ENCODE measurements at places on chromosomes 2 and 18.

GRCh38 chr2:211837206-211837605, 701.4 kb downstream of the ERBB4 start:
- DNase-seq = no peak

DNA sequence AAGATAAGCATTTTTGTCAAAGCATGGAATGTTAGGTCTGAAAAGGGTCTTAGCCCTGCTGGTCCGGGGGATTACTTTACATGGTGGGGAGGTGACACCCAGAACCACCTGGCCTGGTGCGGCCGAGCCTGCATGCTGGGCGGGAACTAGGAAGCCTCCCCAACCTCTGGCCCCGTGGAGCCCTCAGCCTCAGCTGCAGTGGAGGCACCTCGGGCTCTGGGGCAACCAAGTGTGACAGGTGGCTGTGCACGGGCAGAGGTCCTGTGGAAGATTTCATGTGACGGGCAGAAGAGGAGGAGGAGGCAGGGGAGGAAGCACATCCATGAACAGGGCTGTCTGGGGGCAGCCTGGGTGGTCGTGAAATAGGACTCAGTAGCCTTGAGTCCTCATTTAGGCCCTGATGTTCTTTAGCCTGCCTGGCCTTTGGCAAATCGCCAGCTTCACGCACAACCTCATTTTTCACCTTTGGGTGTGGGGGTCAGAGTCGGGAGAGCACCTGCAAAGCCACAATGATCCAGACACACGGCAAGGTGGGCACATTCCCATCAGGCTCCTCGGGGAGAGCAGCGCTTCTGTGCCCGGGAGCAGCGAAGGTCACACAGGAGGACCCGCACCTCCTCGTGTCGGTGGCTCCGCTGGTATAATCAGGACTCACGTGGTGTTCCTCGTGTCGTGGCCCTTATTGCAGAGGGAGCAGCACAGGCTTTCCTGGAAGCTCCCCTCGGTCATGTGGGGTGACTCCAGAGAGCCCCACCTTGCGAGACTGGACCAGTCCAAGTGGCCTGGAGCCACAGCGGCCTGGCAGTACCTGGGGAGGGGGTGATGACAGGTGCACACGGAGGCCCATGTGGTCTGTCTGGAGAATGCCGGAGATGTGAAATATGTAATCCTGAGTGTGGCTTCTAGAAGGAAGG, 13.9 kb downstream of the CNDP2 start:
- DNase-seq = no peak

DNA sequence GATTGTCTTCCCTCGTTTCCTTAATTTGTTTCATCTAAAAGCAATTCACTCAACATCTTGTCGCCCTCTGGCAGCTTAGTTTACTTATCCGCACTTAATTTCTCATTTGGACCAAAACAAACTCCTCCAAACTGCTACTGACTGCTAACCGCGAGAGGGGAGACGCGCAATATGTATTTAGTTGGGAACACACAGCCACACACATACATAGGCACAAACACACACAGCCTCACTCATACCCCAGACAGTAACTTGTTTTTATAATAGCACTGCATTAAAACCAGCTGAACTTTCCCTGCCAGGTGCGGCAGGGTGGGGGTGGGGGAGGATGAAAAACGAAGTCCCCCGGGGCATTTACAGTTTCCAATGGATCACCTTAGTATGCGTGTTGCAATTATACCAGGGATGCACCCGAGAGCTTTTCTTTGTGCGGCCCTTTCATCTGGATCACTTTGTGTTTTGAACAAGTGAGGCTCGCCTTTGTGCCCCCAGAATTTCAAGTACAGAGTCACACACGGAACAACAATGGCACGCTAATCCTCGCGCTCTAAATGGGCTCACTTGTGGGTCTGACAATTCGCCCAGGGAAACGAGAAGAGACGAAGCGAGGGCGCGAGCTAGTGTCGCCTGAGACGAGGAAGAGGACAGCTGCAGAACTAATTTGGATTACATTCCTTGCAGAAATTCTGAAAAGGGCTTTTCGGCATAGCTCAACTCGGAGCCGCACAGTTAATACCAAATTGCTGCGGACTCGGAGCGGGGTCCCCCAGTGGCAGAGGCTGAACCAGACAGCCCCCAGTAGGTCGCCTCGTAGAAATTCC, 2.4 kb downstream of the ERBB4 start:
- no peak for DNase-seq

GRCh38 chr2:162070228-162070936, 3.6 kb downstream of the DPP4 start:
- DNase-seq = no peak

DNA sequence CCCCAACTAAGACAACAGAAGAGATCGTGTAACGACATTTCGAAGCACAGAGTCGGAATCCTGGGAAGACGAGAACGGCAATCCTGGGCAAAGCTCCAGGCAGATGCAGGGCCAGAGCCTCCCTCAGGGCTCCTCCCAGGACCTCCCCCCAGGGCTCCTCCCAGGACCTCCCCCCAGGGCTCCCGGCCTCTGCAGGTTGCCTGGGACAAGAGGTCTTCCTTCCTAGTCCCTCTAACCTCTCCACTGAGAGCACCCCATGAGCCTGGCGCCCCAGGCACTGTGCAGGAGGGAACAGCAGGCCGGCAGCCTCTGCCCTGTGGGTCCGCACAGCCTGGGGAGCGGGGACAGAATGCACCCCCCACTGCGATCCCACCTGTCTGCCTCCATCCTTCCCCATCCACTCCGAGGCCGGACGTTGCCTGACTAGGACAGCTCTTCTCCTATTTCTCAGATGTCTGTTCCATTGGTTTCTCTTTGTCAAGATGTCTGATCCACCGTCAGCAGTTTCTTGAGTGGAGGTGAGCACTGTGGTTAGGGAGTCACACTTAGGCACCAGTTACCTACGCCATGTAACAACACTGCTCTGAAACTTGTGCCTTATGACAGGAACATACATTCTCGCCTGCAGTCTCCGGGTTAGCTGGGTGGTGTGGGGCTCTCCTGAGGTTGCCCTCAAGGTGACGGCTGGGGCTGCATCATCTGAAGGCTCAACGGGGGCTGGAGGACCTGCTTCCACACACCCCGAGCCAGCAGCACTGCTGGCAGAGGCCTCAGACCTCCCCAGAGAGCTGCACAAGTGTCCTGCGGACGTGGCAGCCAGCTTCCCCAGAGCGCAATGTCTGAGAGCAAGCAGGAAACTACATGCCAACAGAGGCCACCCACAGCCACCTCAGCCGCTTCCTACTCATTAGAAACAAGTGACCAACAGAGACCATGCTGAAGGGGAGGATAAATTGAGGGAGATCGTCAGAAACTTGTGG, 28.9 kb downstream of the ADI1 start:
- no peak for DNase-seq

- DNase-seq = no peak
Observed at GRCh38 chr2:236968880-236969534, 116.7 kb upstream of the COPS8 start.

GRCh38 chr18:79881695-79882094, 69.8 kb downstream of the SLC66A2 start:
- DNase-seq = no peak

DNA sequence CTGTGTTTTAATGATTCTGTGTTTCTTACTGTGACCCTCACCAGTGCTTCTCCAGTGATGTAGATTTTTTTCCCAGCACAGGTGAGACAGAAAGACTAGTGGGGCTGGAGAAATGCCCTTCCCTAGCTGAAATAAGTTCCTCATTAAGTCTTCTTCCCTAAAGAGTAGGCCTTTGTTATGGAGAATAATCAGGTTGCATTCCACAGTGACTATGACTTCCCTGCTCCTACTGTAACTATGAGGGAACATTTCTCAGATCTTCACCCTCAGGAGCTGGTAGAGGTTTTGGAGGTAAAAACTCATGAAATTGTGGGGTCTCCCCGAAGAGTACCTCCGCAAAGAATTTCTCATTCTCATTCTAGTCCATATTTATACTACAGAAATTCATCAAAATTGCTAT, 286.2 kb downstream of the GRB14 start:
- DNase-seq = no peak

Measured in ACHN (cell line).